ENCODE measurements at places on chromosomes 5 and 9.
A peak's percentile ranks its signal among the peaks of the same experiment; 100 is the strongest.

DNA sequence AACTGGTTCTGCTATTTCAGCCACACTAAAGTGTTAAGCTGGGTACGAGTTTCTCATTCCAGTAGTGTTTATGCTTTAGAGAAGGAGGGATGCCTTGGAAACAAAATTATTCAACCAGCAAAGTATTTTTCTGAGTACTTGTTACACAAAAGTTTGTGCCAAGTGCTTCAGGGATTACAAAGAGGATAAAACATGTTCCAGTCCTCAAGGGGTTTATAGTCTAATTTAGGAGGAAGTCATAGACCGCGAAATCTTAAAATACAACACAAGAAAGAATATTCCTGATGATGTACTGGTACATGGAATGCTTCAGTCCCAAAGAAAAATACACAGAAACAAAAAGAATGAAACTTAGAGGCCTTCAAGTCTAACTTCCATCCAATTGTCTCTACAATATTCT is 85.4 kb upstream of the NR4A3 start:
- no peak for DNase-seq

DNA sequence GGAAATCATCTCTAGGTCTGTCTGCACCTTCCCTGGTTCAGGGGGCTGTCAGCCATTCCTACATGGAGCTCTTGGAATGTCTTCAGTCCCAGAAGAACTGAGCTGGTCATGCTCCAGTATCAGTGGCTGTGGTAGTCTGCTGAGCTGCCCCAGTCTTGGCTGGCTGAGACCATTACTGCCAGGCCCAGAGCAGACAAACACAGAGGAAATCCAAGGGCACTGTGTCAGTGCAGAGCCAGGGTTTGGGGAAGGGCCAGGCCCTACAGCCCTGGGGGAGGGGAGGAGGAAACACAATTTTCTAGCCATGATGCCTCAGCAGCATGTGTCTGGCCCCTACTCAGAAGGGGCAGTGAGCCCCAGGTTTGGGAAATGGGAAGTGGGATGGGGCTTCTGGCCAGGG is 58.4 kb downstream of the ARHGEF37 start:
- no peak for DNase-seq

- DNase-seq = no peak
Measured at GRCh38 chr5:33232731-33233505, 207.8 kb upstream of the TARS1 start.

DNA sequence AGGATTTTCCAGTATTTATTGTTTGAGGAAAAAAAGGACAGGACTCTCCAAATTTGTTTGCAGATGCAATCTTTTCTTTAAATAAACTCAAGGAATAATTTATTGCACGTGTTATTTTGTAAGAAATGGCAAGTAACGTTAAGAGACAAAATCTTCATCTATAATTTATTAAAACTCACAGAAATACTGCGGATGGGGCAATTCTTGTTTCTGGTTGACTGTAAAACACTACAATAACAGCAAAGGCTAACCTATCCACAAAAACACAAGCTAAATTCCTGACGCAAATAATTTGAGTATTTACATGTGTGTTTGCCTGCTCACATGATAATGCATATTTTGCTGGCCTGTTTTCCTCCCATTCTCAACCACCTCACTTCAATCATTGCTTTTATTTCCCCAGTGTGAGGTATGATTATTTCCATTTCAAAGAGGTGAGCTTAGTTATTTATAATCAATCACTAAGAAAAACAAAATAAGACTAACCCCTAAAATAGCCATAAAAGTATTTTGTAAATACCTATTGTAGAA is 619.4 kb downstream of the PDE4D start:
- DNase-seq = no peak

- DNase-seq = no peak
Measured at GRCh38 chr5:176675676-176676360, 28.5 kb downstream of the TSPAN17 start.

DNA sequence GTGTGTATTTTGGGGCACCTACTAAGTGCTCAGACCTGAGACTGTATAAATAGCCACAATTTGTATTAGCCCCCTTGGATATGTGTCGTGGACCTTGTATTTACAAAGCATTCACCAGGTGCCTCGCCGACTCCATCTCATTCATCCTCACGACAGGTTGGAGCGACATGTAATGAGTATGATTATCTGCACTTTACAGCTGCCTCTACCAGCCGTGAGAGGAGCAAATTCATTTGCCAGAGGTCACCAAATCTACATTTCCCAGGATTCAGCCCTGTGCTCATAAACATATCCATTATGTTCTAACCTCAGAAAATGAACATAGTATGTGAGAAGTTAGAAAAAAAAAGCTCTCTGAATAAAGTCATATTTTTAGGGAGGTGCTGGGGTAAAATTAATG is 167.4 kb downstream of the ZDHHC21 start:
- DNase-seq = no peak

DNA sequence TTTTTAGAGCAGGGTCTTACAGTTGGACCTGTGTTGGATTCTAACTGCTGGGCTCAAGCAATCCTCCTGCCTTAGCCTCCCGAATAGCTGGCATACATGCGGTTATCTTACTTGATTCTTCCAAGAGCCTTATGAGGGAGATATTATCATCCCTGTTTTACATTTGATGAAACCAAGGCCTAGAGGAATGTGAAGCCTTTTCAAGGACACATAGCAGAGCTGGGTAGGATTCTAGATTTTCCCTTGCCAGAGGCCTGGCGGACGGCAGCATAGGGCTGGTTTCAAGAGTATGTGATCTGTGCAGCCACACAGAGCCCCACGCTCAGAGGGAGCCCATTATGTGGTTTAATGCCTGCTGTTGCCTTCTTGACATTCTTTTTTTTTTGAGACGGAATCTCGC is 24.2 kb downstream of the NDST1 start:
- DNase-seq = no peak

DNA sequence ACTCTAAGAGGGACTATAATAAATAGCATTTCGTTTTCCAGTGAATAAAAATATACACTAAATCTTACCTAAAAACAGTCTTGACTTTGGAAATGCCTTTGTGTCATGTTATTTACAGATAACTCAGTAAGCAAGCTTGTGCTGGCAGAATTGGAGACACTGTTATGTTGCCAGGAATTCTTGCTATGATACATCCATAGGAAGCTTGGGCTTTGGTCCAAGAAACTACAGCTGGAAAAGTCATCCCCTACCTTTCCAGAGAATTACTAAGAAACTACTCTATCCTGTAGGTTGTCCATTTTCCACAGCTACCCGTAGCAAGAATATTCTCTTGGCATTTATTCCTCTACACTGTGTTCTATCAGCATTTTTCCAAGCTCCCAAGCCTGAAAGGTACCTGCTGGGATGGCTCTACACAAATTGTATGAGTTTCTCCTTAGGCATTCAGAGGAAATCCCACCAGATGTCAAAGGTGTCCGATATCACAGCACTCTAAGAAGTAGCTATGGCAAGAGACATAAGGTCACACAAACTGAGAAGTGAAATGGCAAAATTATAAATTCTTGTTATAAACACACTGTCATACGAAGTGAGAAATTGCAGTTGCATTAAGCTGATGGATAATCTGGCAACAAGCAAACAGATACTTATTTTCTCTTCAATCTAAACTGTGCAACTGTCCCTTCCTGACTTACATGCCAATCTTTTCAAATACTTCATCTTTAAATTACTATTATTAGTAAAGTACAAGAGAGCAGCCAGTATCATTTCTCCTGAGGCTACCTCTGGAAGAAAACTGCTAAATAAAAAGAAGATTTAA is 68.5 kb downstream of the MCTP1 start:
- DNase-seq = no peak

DNA sequence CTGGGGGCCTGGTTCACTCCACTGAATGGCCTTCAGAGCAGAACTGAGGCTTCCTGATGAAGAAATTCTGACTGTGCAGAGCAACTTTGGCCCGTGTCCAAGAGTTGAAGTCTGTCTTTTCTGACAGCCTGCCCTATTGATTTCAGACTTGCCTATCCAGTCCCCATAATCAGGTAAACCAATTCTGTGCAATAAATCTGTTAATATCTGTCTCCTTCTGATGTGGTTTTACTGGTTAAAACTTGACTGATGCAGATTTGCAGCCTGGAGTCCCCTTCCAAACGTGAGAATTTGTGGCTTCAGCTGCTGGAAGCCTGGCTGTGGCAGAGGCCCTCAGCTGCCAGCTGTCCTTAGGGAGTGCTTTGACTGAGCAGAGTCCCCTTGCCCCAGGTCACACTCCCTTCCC is 283.9 kb upstream of the ANKRD55 start:
- DNase-seq = no peak

GRCh38 chr9:92716557-92716956 is 46.6 kb upstream of the IPPK start:
- DNase-seq = peak; percentile 72

- DNase-seq = no peak
Measured at GRCh38 chr5:169554251-169554650, 29.3 kb upstream of the SPDL1 start.

DNA sequence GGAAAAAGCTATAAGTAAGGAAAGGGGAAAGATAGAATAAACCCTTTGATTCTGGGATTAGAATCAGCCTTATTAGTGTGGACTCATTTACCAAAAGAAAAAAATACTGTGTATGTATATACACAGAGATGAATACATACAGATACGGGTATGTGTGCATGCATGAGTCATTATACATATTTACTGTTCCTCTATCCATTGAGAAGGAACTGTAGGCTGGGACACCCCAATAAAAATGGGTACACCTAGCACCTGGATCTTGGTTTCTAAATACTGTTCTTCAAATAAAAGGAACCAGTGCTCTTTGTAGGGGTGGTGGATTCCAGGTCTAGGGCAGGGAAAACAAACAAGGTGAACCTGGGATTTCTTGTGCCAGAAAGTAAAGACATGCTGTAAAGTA is 48.3 kb downstream of the WHRN start:
- DNase-seq = no peak

DNA sequence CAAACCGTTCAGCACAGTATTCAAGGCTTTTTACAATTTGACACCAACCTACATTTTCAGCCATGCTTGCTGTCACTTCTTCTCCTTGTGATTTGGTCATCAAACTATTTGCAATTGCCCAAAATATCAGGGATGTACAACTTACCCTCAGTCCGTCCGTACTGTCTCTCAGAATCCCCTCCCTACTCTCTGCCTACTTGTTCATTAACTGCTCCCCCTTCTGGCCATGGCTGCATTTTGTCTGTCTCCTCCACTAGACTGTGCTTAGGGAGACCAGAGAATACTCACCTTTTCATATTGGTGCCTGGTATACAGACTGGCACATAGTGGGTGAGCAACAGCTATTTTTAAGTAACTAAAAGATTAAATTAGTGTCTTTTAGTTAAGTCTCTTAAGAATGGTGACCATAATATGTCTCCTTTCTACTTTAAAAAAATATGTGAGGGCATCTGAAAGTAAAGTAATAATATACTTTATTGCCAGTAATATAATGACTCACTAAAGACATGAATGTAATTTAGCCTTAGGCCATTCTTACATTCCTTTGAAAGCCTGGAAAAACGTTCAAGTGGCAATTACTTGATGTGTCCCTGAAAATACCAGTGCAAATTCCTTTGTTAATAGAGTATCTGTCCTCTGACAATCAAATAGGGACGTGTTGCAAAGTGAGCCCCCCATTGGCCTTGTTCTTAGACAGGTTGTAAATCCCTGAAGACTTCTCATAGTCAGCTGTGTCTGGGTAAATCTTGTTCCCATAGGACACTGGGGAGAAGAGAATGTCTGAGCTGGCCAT is 27.8 kb downstream of the PRLR start:
- DNase-seq = no peak

DNA sequence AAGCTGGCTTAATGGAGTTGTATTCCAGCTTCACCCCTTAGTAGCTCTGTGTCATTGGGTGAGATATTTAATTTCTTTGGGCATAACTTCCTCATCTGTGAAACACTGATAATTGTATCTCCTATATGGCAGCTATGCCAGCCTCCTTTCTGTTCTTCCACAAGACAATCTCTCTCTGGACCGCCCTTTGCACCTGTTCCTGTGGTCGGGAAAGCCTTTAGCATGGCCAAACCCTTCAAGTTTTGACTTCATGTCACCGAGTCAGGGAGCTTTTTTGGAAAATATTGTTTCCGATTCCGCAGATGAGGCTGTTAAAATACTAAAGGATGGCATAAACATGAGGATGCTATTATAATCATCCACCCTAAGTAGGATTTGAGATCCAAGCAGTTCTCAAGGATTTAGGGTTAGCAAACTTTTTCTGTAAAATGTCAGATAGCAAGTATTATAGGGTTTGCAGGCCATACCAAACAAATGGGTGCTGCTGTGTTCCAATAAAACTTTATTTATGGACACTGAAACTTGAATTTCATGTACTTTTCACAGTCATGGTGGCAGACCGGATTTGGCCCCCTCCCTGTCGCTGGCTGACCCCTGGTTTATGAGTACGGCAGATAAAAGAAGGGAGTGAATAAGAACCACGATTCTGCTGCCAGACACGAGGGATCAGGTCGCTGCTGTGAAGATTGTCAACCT is 695 bp upstream of the NDFIP1 start:
- peak; percentile 86 for DNase-seq

DNA sequence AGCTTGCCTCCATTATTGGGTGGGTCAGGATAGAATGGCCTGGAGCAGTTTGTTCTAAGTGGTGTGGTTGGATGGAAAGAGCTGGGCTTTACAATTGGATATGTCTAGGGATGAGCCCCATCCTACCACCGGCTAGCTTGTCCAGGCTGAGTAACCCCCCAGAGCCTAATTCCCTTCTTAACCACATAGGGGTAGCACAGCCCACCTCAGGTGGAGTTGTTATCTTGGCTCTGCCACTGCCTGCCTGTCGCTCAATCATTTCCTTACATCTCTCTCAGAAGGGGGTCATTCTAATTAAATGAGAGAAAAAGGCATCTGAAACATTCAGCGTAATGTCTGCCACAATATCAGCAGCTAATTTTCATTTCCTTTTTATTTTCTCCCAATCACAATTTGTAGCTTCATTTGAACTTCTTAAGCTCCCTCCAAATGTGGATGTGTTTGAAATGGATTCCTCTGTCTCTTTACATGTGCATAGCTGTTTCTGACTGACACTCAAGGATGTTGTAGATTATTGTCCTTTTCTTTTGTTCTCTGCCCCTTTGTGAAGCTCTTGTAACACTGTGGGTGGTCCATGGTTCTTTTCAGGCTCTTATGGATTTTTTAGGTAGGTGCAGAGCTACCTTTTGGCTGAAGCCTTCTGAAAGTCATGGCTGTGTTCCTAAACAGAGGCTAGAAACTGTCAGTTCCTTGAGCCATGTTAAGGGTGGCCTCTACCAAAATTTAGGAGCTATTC is 383.1 kb upstream of the KLF4 start:
- no peak for DNase-seq

DNA sequence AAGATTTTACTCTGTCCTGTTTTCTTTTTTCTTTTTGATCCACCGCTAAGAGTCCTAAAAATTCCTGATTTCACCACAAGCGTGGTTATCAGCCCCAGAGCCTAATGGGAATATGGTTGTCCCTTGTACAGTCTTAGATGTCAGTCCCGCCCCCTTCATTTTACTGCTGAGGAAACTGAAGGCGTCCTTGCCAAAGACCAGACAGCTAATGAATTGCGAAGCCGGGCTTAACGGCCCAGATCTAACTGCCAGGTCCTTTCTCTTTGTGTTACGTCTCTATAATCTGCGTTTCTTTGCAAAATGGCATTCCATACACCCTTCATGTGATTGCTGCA is 497 bp downstream of the NSA2 start:
- DNase-seq = peak; percentile 30

- DNase-seq = no peak
Measured at GRCh38 chr5:143481697-143482531, 78.4 kb upstream of the NR3C1 start.

Data from hematopoietic multipotent progenitor cell treated with erythropoietin and hydrocortisone succinate and interleukin-3 and kit ligand, for 15 days (in vitro differentiated cells).